DND-41 (cell line): ENCODE measurements at places on chromosomes 3 and 15.

DNA sequence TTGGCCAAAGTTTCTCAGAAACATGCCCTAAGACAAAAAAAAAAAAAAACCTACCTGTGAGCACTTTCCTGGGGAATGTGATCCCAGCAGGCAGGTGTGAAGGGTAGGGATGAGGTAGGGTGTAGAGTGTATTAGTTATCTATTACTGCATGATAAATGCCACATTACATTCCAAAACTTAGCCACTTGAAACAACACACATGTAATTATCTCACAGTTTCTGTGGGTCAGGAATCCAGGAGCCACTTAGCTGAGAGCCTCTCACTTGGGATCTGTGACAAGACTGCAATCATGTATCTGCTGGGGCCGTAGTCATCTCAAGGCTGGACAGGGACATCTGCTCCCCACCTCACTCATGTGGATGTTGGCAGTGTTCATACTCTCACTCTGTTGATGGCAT lies 18.9 kb upstream of the FBN1 start:
- no peak for DNase-seq
- H3K36me3 ChIP-seq: no peaks in the 10 kb centered on the region
- no peak overlapping the region for H3K4me3 ChIP-seq
- H3K27ac ChIP-seq: no peak overlapping the region

DNA sequence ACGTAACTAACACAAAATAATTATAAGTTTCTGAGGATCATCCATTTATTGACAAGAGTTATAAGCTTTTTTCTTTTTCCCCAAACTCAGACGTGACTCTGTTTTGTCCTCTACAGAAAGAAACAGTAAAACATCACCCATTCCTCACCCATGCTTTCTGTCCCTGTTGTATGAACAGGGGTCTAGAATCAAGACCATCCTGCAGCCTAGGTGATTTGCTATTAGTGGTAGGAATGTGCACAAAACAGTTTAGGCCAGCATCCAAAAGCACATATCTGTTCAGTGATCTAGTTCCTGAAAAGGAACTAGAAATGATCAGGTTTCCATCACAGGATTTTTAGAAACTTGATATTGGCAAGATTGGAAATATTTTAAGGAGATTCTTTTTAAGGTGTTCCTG lies 527.6 kb downstream of the SOX2 start:
- DNase-seq: no peak
- no peak overlapping the region for H3K27ac ChIP-seq
- no peaks in the 10 kb centered on the region for H3K27me3 ChIP-seq
- H3K4me3 ChIP-seq: no peak overlapping the region
- H3K36me3 ChIP-seq: no peaks in the 10 kb centered on the region

GRCh38 chr3:112875561-112875960 lies 28.9 kb upstream of the CD200R1L start:
- no peaks in the 10 kb centered on the region for H3K4me1 ChIP-seq
- no peak overlapping the region for H3K4me3 ChIP-seq
- H3K36me3 ChIP-seq: no peaks in the 10 kb centered on the region
- no peak for DNase-seq
- H3K27me3 ChIP-seq: no peaks in the 10 kb centered on the region
- no peak overlapping the region for H3K27ac ChIP-seq

DNA sequence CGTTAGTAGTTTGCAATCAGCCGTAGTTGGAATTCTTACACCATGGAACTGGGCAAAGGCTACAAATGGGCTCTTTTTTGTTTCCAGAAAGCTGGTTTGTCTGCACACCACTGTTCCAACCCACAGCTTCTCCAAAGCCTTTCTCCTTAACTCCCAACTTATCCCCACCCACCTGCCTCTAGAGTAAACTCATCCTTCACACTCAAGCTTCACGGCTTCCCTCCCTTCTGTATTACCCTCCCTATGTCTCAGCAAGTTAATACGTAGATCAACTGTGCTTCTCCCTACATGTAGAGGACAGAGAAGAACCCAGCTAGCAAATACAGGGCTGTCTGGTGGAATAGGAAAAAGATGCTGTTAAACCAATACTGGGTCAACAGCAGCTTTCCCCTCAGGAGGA lies 363.0 kb upstream of the IL12A start:
- no peaks in the 10 kb centered on the region for H3K36me3 ChIP-seq
- no peaks in the 10 kb centered on the region for H3K27me3 ChIP-seq
- no peaks in the 10 kb centered on the region for H3K4me1 ChIP-seq
- no peak for DNase-seq

DNA sequence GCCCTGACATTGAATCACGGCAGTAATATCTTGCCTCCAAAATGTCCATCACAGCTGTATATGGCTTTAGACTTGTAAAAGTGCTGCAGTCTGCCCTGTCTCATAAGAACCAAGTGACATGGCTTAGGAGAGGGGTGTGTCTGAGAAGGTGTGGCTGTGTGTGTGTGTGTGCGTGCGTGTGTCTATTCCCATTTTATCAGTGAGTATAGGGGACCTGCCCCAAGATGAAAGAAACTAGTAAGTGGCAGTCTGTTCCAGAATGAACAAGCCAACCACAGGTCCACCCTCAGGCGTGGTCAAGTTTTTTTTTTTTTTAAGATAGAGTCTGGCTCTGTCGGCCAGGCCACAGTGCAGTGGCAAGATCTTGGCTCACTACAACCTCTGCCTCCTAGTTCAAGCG lies 5.6 kb upstream of the RHOV start:
- DNase-seq: no peak
- no peaks in the 10 kb centered on the region for H3K36me3 ChIP-seq
- peaks cover under 1% of the 10 kb centered on the region; the same call in 1 of the 2 replicates for H3K4me1 ChIP-seq
- peaks cover 3% of the 10 kb centered on the region for H3K27me3 ChIP-seq

GRCh38 chr3:37489355-37489754 lies 315.0 kb upstream of the LRRFIP2 start:
- H3K27me3 ChIP-seq: no peaks in the 10 kb centered on the region
- H3K27ac ChIP-seq: no peak overlapping the region

- H3K36me3 ChIP-seq: no peaks in the 10 kb centered on the region
- peaks cover 8% of the 10 kb centered on the region for H3K27me3 ChIP-seq
- no peak for DNase-seq
- peak overlapping the region; percentile 73; the same call in 1 of the 2 replicates for H3K27ac ChIP-seq
- H3K4me1 ChIP-seq: peaks cover 63% of the 10 kb centered on the region
- H3K4me3 ChIP-seq: no peak overlapping the region
Observed at GRCh38 chr3:45106874-45107273, 39.3 kb downstream of the CDCP1 start.

DNA sequence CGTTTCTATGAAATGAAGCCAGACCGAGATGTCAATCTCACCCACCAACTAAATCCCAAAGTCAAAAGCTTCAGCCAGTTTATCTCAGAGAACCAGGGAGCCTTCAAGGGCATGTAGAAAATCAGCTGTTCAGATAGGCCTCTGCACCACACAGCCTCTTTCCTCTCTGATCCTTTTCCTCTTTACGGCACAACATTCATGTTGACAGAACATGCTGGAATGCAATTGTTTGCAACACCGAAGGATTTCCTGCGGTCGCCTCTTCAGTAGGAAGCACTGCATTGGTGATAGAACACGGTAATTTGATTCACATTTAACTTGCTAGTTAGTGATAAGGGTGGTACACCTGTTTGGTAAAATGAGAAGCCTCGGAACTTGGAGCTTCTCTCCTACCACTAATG lies 41.9 kb upstream of the TRA2B start:
- DNase-seq: no peak
- no peaks in the 10 kb centered on the region for H3K4me1 ChIP-seq
- no peaks in the 10 kb centered on the region for H3K36me3 ChIP-seq
- H3K27me3 ChIP-seq: peaks cover 7% of the 10 kb centered on the region

DNA sequence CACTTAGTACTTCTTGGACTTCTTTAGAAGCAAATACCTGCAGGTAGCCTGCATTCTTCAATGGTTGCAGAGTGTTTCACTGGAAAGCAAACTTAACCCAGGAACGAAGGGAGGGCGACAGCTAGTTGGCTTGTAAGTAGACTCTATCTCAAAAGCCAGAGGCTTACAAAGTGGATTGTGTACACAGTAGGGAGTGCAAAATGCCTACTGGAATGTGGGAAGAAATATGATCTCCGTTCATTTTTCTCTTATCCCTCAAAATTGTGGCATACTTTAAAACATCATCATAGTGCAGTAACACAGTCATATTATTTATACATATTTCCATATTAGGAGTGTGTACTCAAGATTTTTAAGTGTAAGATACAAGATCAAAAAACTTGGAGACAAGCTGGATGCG lies 155.7 kb downstream of the LIPC start:
- no peaks in the 10 kb centered on the region for H3K27me3 ChIP-seq
- H3K27ac ChIP-seq: no peak overlapping the region
- no peaks in the 10 kb centered on the region for H3K36me3 ChIP-seq

DNA sequence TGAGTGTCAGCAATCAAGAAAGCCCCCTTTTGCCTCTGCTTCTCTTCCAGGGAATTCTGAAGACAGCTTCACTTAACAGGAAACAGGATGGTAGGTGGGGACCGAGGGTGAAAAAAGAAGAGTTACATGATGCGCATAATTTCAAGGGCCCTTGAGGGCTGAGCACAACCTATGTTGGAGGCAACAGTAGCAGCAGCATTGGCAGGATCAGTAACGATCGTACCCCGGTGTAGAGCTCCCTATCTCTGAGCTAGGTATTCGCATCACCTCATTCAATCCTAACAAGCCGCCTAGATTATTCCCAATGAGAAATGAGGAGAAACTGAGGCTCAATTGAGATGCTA lies 432 bp upstream of the RAD54L2 start:
- H3K4me1 ChIP-seq: peaks cover 33% of the 10 kb centered on the region
- peaks cover 5% of the 10 kb centered on the region; the same call in 1 of the 2 replicates for H3K36me3 ChIP-seq
- H3K4me3 ChIP-seq: peak overlapping the region; percentile 74
- peak; percentile 21 for DNase-seq
- no peaks in the 10 kb centered on the region for H3K27me3 ChIP-seq
- peak overlapping the region; percentile 79 for H3K27ac ChIP-seq

- peak; percentile 92 for DNase-seq
- H3K36me3 ChIP-seq: no peaks in the 10 kb centered on the region
- H3K4me3 ChIP-seq: no peak overlapping the region
- H3K27me3 ChIP-seq: no peaks in the 10 kb centered on the region
Observed at GRCh38 chr3:10459954-10460754, 45.2 kb downstream of the ATP2B2 start.

- no peaks in the 10 kb centered on the region for H3K4me1 ChIP-seq
- no peaks in the 10 kb centered on the region for H3K36me3 ChIP-seq
- no peak for DNase-seq
- no peak overlapping the region for H3K4me3 ChIP-seq
- no peak overlapping the region for H3K27ac ChIP-seq
- peaks cover 8% of the 10 kb centered on the region for H3K27me3 ChIP-seq
Observed at GRCh38 chr15:80550908-80551260, 144.2 kb upstream of the ABHD17C start.

GRCh38 chr15:60005352-60006202 lies 1.5 kb downstream of the FOXB1 start:
- peak; percentile 12 for DNase-seq
- H3K4me1 ChIP-seq: peaks cover 40% of the 10 kb centered on the region
- H3K27me3 ChIP-seq: no peaks in the 10 kb centered on the region
- H3K27ac ChIP-seq: peak overlapping the region; percentile 59
- peaks cover 12% of the 10 kb centered on the region; the same call in 1 of the 2 replicates for H3K36me3 ChIP-seq

DNA sequence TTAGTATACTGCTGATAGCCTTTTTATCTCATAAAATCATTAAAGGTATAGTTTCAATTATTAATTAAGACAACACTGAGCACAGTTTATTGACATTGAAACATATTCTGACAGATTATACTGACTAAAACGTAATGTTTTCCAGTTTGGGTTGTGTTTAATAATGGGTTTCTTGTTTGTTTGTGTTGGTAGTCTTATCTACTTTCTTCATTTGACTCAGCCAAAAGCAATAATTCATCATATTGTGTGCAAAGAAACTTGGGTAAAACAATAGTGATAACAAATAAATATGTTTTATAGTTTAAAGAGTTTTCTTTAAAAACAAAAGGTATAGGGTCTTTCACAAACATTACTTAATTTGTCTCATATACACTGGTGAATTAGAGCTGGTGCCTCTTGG lies 629.2 kb upstream of the AGTR1 start:
- DNase-seq: no peak
- H3K4me1 ChIP-seq: no peaks in the 10 kb centered on the region
- no peak overlapping the region for H3K27ac ChIP-seq
- H3K27me3 ChIP-seq: no peaks in the 10 kb centered on the region
- no peak overlapping the region for H3K4me3 ChIP-seq
- no peaks in the 10 kb centered on the region for H3K36me3 ChIP-seq

DNA sequence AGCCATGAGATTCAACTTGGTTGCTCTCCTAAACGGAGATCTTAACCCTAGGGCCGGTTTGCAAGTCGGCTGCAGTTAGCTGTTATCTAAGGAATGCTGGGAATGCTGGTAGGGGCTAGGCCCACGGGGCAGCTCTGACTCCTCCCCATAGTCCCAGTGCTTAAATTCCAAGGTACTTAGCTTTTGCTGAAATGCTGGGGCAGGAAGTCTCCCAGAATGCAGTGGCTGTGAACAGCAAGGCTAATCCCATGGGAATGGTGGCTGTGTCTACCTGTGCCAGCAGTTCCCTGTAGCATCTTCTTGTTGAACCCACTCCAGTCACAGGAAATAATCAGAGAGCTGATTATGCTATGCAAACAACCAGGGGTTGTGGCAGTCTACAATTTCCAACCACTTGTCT lies 102.5 kb upstream of the TJP1 start:
- H3K4me1 ChIP-seq: no peaks in the 10 kb centered on the region
- H3K27me3 ChIP-seq: peaks cover 3% of the 10 kb centered on the region
- DNase-seq: no peak
- H3K27ac ChIP-seq: no peak overlapping the region

DNA sequence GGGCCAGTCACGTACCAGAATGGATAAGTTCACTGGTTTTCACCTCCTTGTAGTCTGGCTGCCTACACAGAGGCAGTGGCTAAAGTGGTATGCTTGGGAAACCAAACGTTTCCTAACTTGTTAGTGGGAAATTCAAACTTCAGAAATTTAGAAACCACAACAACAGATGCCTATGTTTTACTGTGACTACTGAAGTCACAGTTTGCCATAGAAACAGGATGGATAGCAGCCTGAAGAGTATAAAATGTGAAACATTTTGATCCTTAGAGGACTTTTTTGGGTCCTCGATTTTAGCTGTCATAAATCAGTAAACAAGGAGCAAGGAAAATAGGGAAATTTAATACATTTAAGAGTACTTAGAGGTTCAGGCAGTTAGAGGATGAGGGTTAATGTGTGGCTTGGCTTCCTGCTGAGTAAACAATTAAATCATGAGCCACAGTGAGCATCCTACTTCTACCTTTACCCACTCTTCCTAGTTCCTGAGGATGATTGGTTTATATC lies 48.6 kb downstream of the CMSS1 start:
- peaks cover 2% of the 10 kb centered on the region for H3K27me3 ChIP-seq
- peaks cover 19% of the 10 kb centered on the region for H3K4me1 ChIP-seq
- H3K27ac ChIP-seq: no peak overlapping the region
- peak; percentile 44 for DNase-seq
- H3K4me3 ChIP-seq: no peak overlapping the region

- no peak for DNase-seq
- H3K4me1 ChIP-seq: no peaks in the 10 kb centered on the region
- no peaks in the 10 kb centered on the region for H3K36me3 ChIP-seq
Observed at GRCh38 chr15:77784361-77785292, 151.9 kb upstream of the LINGO1 start.

- no peak for DNase-seq
- H3K27me3 ChIP-seq: no peaks in the 10 kb centered on the region
- H3K36me3 ChIP-seq: no peaks in the 10 kb centered on the region
- no peak overlapping the region for H3K4me3 ChIP-seq
- H3K27ac ChIP-seq: no peak overlapping the region
Observed at GRCh38 chr3:16150285-16150684, 24.2 kb upstream of the GALNT15 start.

GRCh38 chr3:124964387-124964786 lies 29.8 kb upstream of the MUC13 start:
- DNase-seq: no peak
- H3K36me3 ChIP-seq: no peaks in the 10 kb centered on the region
- H3K4me1 ChIP-seq: no peaks in the 10 kb centered on the region
- no peak overlapping the region for H3K4me3 ChIP-seq
- no peak overlapping the region for H3K27ac ChIP-seq
